ENCODE measurements at places on chromosomes 2 and 18.

- no peak for DNase-seq
These were observed 152.3 kb downstream of the PRPF40A start for GRCh38 chr2:152564754-152565551.

DNA sequence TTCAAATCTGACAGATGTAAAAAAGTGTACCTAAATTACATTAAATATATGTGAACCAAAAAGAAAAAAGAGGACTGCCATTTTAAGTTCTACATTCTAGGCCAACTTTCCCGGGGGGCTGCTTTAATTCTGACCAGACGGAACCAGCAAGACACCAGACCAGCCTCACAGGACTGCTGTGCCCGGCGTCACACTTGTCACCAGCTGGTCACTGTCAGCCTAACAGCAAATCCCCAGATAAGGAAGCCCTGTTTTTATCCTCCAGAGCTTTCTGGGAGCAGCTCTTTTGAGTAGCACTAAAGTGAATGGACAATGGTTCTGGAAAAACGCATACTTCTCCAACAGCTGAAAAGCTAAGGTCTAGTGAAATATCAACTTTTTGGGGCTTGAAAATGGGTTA is 35.6 kb downstream of the CYB5A start:
- DNase-seq, result no peak

DNA sequence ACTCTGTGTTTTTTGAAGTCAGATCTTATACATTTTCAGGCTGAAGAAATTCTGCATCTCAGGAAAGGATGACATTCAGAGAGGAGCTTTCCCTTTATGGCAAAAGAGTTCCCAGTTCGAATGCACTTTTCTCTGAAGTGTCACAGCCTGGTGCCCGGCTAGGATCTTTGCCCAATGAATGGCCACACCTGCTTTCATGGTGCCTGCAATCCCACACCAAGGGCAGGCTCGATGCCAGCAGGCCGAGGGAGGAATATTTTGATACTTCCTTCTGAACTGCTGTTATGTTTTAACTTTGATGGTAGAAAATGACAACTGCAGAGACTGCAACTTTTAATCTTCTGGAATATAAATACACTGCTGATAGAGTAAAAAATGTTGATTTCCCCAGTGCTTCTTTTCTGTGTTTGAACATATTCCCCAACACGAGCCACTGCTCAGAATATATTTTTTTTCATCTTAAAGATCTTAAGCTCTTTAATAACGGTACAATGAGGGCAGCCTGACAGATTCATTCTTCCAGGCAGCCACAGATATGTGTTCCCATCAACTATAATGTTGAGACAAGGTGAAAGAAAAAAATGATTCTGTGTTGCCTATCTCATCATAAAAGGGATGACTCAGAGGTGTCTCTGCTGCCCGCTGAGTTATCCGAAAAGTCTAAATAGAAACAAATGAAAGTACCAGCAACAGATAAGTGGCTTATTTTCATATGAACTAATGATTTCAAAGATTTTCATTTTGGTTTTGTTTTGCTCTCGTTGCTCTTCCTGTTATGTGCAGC is 848.5 kb downstream of the DCDC2C start:
- no peak for DNase-seq

GRCh38 chr18:59446012-59446411 is 86.9 kb upstream of the LMAN1 start:
- DNase-seq, result no peak

DNA sequence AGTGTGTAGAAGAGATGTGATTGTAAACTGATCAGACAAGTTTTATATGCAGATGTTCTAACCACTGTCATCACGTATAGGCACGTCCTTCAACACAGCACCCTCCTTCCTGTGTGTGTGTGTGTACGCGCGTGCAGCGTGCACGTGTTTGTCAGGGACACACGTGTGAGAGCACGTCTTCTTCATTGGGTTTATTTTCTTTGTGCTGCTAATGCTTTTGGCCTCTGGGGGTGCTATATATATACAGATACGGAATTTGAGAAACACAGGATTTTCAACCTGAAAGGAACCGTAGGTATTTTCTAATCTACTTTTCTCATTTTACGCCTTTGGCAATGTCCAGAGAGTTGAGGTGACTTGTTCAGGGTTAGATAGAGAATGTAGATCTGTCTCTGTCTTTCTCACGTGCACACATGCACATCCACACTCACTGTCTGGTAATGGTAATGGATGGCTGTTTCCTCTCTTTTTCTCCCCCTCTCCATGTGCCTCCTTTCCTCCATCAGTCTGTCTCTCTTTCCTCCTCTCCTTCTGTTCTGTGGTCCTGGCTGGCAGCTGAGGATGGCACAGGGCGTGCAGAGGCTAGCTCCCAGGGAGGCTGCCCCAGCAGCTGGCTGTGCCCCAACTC is 13.4 kb upstream of the CELF4 start:
- DNase-seq, result no peak

DNA sequence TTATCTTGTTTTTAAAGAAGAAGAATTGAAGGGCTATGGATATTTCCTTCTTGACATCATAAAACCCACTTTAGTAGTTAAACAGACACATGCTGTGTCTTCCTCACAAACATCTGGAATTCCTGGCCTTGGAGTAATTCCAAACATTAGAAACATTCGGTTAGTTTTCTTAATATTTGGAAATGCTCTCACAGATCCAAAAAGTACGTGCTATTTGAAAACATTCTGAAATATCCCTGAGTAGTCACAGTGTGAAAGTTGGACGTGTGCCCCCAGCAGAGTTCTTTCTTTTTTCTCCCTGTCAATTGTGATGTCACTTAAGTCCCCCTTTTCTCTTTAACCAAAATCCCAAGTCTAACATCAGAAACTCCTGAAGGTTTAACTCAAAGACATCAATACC is 91.3 kb downstream of the ANTXR1 start:
- no peak for DNase-seq

Data from NCI-H187 treated with DMSO at 0.1 percent for 48 hours (cell line).